IMR-90 (cell line): ENCODE measurements at places on chromosomes 1 and 21. TPM values are rescaled to one million over a fixed set of nuclear protein-coding genes. Genes with fewer than 3 reads are reported as not detected.

DNA sequence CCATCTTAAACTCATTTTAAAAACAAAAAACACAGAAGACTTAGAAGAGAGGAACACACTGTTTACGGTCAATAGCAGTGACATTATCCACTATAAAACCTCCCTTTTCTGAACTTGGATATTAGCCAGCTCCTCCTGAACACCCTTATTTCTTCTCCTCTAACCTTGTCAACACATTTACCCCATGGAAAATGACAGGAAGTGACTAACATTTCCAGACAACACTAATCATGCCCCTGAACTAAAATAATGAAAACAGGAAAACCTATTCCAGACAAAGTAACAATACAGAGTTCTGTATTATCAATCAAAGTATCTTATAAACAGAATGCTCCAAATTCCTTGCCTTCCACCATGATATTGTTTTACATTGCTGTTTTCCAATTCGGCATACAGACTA lies 45.3 kb downstream of the PALMD start:
- no peaks in the 10 kb centered on the region for H3K27me3 ChIP-seq
- no peak for DNase-seq
- H3K4me1 ChIP-seq: no peaks in the 10 kb centered on the region
- H3K36me3 ChIP-seq: no peaks in the 10 kb centered on the region
- no peak overlapping the region for H3K27ac ChIP-seq
- no peak overlapping the region for H3K4me3 ChIP-seq

GRCh38 chr1:245258271-245258920 lies 103.6 kb downstream of the KIF26B start:
- no peak overlapping the region for H3K27ac ChIP-seq
- no peaks in the 10 kb centered on the region for H3K36me3 ChIP-seq
- no peak overlapping the region for H3K4me3 ChIP-seq
- no peaks in the 10 kb centered on the region for H3K27me3 ChIP-seq
- no peaks in the 10 kb centered on the region for H3K4me1 ChIP-seq

DNA sequence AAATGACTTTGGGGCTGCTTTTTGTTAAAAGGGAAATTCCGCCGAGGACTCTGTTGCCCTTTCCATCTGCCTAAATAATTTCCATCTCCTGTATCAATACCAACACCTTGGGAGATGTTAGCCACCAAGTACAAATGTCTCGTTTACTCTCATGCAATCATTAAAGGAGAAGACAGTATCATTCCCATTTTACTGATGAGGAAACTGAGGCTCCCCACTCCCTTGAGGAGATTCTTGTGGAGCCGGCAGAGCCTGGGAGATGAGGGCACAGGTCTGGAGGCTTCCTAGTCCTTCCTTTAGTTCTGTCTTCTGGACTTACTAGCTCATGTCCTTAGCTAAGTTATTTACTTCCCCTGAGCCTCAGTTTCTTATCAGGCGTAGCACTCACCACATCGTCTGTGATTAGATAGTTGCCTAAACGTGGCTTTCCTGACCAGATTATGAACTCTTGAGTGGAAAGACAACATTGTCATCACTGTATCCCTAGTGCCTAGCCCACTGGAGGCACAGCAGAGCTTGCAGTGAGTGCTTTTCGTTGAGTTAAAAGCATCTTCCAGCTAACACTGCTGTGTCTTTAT lies 81.6 kb downstream of the ADSS2 start:
- DNase-seq: no peak
- peaks cover 6% of the 10 kb centered on the region for H3K4me1 ChIP-seq
- H3K36me3 ChIP-seq: no peaks in the 10 kb centered on the region
- no peak overlapping the region for H3K4me3 ChIP-seq

GRCh38 chr21:25421321-25422028 lies 185.8 kb downstream of the MRPL39 start:
- no peak overlapping the region for H3K27ac ChIP-seq
- H3K27me3 ChIP-seq: peaks cover 4% of the 10 kb centered on the region
- H3K36me3 ChIP-seq: no peaks in the 10 kb centered on the region
- H3K4me1 ChIP-seq: no peaks in the 10 kb centered on the region
- DNase-seq: peak; percentile 68

DNA sequence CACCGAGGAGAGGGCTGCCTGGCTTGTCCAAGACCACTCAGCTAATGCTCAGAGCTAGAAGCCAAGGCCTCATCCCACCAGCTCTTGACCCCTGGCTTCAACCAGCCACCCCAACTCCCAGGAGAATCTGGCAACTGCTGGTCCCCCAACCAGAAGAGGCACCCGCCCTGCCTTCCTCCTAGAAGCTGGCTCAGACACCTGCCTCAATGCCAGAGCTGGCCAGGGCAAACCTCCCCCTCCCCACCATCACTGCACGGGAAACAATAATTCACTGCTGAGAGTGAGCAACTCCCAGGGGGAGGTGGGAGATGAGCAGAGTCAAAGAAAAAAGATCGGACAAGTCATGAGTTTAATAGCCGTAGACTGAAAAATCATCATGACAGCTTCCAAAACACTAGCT lies 3.3 kb downstream of the CHD5 start:
- no peaks in the 10 kb centered on the region for H3K36me3 ChIP-seq
- peaks cover 51% of the 10 kb centered on the region for H3K27me3 ChIP-seq
- no peak for DNase-seq
- no peak overlapping the region for H3K27ac ChIP-seq

DNA sequence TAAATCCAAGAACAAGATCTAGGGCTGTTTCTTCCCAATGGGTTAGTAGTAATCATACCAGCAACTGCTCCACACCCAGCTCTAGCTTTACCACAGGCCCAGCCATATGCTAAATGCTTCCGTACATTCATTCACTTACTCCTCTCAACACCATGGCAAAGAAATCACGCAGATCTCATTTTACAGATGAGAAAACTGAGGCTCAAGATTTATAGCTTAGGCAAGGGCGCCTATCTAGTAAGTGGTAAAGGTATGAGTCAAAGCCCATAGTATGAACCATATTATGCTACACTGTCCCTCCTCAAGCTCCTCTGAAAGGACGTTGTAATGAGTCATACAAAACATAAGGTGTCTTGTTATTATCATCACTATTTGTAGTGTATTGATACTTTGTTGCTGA lies 82.2 kb downstream of the NIBAN1 start:
- H3K4me1 ChIP-seq: peaks cover 7% of the 10 kb centered on the region
- H3K27me3 ChIP-seq: no peaks in the 10 kb centered on the region
- no peak overlapping the region for H3K4me3 ChIP-seq
- DNase-seq: peak; percentile 27

DNA sequence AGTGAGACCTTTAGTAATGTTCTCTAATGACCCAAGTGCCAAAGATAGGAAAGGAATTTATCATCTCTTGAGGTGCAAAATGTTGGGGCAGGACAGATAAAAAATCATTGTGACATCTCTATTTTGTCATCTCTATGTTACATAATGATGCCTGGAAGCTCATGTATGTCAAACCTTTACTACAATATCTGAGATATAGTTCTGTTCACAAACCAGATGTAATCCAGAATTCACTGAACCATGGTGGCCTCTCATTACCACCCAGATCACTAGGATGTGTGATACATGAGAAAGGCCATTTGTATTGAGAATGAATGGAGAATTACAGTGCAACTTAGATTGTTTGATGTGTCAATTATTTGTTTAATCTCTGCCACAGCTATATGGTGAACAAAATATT lies 22.0 kb upstream of the KCTD3 start:
- H3K27me3 ChIP-seq: no peaks in the 10 kb centered on the region
- no peak for DNase-seq
- H3K36me3 ChIP-seq: no peaks in the 10 kb centered on the region

GRCh38 chr1:19209439-19209989 lies 552 bp downstream of the UBR4 start:
- peak overlapping the region; percentile 74 for H3K4me3 ChIP-seq
- H3K27me3 ChIP-seq: no peaks in the 10 kb centered on the region
- H3K27ac ChIP-seq: peak overlapping the region; percentile 78
- DNase-seq: peak; percentile 61
- peaks cover 2% of the 10 kb centered on the region for H3K36me3 ChIP-seq

DNA sequence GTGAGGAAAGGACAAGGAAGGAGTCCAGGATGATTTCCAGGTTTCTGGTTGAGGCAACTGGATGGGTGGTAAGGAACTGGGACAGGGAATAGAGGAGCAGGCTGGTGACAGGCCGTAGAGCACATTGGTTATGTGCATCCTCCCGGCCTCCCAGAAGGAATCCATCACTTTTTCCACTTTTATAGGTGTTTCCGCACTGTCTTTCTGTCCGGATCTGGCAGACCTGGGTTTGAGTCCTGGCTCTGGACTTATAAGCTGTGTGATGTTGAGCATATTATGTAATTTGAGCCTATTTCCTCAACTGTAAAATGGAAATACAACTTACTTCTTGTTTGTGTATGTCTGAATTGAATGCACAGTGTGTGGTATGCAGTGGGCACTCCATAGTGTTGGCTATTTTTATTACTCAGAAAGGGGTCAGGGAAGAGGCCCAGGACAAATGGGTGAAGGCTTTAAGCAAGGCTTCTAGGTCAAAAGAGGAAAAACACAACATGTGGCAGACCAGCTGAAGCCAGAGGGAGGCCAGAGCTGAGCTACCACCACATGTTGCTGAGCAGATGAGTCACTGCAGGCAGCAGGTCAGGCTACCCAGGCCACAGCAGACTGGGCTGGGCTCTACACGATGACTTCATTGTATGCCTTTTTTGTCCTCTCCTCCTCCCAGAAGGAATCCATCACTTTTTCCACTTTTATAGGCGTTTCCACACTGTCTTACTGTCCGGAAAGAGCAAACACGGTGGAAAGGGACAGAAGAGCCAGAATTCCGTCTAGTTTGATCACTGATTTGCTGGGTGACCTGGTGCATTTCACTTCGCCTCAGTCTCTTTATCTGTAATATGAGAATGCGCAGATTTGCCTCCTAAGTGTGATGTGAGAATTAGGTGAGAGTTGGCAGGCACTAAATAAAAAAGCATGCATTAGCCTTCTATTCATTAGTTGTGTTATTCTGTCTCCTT lies 791 bp upstream of the MAST2 start:
- H3K27ac ChIP-seq: peak overlapping the region; percentile 87
- no peaks in the 10 kb centered on the region for H3K36me3 ChIP-seq
- peak overlapping the region; percentile 68 for H3K4me3 ChIP-seq
- peak; percentile 99 for DNase-seq
- H3K4me1 ChIP-seq: peaks cover 5% of the 10 kb centered on the region
- no peaks in the 10 kb centered on the region for H3K27me3 ChIP-seq

- H3K27me3 ChIP-seq: no peaks in the 10 kb centered on the region
- H3K36me3 ChIP-seq: no peaks in the 10 kb centered on the region
- no peak overlapping the region for H3K4me3 ChIP-seq
- H3K27ac ChIP-seq: no peak overlapping the region
Observed at GRCh38 chr1:81327103-81327710, 473.5 kb upstream of the ADGRL2 start.

DNA sequence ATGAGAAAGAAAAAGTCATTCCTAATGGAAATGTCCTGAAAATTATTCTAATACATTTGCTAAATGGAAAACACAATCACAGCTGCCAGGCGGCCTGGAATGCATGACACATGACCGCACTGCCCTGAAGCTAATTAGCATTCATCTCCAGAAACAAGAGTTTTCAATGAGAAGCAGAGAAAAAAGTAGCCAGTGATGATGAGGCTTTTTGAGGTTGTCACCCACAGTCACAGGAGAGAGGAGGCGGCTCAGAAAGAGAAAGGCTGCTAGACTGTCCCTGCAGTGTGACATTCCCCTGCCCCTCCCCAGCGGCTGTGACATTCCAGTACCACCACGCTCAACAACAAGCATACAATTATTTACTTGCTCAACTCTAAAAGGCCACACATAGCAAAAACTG lies 122.9 kb upstream of the KRTAP19-8 start:
- H3K27ac ChIP-seq: no peak overlapping the region
- H3K36me3 ChIP-seq: no peaks in the 10 kb centered on the region
- peaks cover 2% of the 10 kb centered on the region; the same call in 1 of the 2 replicates for H3K4me1 ChIP-seq
- H3K4me3 ChIP-seq: no peak overlapping the region
- no peaks in the 10 kb centered on the region for H3K27me3 ChIP-seq

- DNase-seq: no peak
- peaks cover 3% of the 10 kb centered on the region for H3K4me1 ChIP-seq
- H3K36me3 ChIP-seq: no peaks in the 10 kb centered on the region
Observed at GRCh38 chr1:92488416-92488815, 1.7 kb upstream of the GFI1 start.

GRCh38 chr1:198699167-198700015 lies 60.6 kb downstream of the PTPRC start:
- DNase-seq: peak; percentile 28
- peak overlapping the region; percentile 23; the same call in 1 of the 2 replicates for H3K4me3 ChIP-seq
- no peaks in the 10 kb centered on the region for H3K36me3 ChIP-seq
- H3K27me3 ChIP-seq: no peaks in the 10 kb centered on the region

DNA sequence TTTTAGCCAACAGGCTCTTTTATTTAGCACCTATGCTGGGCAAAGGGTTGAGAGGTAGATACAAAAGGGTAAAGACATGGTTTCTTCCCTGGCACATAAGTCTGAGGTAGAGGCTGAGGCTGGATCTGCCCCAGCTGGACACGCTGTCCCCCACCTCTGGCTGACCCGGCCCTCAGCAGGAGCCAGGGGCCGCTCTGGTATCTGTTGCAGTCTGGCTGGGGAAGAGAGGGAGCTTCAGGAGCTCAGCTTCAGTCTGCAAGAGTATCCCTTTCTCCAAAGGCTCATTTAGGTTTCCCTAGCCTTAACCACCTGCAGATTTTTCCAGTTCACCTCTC lies 14.2 kb downstream of the BLACAT1 start:
- H3K27me3 ChIP-seq: peaks cover 67% of the 10 kb centered on the region
- H3K27ac ChIP-seq: no peak overlapping the region
- no peaks in the 10 kb centered on the region for H3K36me3 ChIP-seq
- no peak overlapping the region for H3K4me3 ChIP-seq

DNA sequence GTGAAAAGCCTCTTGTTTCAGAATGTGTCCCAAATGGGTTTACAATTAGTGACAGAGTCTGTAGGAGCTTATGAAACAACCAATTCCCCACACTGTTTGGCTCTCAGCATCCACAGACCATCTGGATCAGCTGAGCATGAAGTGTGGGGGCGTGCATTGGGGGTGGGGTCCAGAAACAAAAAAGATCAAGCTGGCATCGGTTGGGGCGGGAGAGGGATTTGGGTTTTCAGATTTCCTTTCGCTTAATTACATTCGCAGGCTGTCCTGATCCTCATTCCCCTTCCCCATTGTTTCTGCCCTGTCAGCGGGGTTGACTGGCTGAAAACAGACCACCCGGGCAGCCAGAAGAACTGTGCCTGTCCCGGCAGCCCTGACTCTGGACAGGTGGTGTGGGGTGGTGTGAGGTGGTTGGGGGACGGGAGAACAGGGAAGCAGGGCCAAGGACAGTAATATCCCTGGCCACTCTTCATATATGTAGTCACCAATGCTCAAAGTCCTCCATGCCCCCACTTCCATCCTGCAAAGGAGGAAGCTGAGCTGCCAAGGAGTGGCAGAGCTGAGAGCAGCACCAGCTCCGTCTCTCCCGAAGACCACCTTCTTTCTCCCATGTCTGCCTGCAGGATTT lies 92.0 kb downstream of the IER5 start:
- no peaks in the 10 kb centered on the region for H3K36me3 ChIP-seq
- H3K4me3 ChIP-seq: no peak overlapping the region
- H3K4me1 ChIP-seq: no peaks in the 10 kb centered on the region
- DNase-seq: no peak

Gene SYNC
- 103 and 139 TPM in 2 replicates for total RNA-seq

Gene FCAMR
- not detected in 2 replicates for total RNA-seq

Gene ZMPSTE24
- 28.9 and 90.8 TPM in 2 replicates for total RNA-seq

Gene SYT11
- total RNA-seq: 37.8 and 43.7 TPM in 2 replicates

Gene HSPB7
- total RNA-seq: 0.54 and 0.56 TPM in 2 replicates

Gene PRR9
- not detected in 2 replicates for total RNA-seq

Gene IBA57
- total RNA-seq: 1.7 and 2.0 TPM in 2 replicates

Gene MORC3
- 23.5 and 39.4 TPM in 2 replicates for total RNA-seq

Gene ZNF683
- total RNA-seq: not detected in 2 replicates

Gene GJA9
- total RNA-seq: not detected in 2 replicates

Gene HPCAL4
- not detected in 2 replicates for total RNA-seq

Gene HTR6
- not detected in 2 replicates for total RNA-seq

Gene FMO5
- 0.36 and 0.83 TPM in 2 replicates for total RNA-seq

Gene KRTAP19-3
- total RNA-seq: not detected in 2 replicates

Gene LPAR3
- 0.18 and 0.28 TPM in 2 replicates for total RNA-seq
